ENCODE measurements at places on chromosomes 1 and 21.

DNA sequence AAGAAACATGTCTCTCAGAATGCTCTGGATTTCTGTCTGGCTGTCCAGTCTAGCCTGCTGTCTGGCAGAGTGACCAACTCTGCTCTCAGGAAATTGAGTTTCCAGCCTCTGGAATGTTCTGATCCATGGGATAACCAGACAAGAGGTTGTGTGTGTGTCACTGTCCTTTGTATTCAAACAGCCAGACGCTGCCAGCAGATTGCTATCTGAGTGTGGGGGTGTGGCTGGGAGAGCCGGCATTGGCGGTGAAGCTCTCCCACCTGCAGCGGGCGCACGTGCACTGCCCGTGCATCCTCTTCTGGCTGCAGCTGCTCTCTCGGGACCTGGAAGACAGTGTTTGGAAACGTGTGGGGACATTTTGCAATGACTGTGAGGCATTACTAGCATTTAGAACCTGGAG, 26.1 kb downstream of the PKP1 start:
- peak; percentile 39 for DNase-seq

DNA sequence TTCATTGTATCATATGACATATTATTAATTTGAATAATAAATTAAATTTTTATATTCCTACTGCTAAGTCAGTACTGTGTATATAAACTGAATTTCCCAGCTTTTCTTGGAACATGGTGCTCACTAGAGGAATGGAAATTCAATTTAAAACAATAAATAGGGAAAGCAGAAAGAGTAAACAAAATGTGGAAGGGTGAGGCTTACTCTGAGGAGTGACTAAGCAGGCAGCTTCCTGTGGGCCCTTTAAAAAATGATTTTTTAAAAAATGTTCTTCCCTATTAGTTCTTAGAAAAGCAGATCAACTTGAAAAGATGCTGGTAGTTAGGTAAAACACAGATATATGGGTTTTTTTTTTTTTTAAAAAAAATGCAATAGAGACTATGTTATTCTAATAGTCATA, 49.5 kb upstream of the S1PR1 start:
- DNase-seq, result no peak

- no peak for DNase-seq
These were observed 6.3 kb downstream of the MX2 start for GRCh38 chr21:41367945-41368734.

- DNase-seq, result no peak
These were observed 11.9 kb upstream of the ACTA1 start for GRCh38 chr1:229445828-229446227.

GRCh38 chr1:237556911-237557310, 333.8 kb downstream of the ZP4 start:
- no peak for DNase-seq

- no peak for DNase-seq
These were observed 111.1 kb downstream of the NEK7 start for GRCh38 chr1:198267921-198268320.

DNA sequence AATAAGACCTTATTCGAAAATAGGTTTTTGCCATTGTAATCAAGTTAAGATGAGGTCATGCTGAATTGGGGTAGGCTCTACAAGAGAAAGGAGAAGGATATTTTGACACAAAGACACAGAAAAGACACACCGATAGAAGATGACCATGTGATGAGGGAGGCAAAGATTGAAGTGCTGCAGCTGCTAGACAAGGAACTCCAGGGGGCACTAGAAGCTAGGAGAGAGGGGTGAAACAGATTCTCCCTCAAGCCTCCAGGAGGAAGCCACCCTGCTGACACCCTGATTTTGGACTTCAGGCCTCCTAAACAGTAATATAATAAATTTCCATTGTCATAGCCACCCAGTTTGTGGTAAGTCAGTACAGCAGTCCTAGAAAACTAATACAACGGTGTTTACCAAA, 506.8 kb upstream of the CAMK1G start:
- peak; percentile 4 for DNase-seq

- no peak for DNase-seq
These were observed 33.5 kb upstream of the ITPKB start for GRCh38 chr1:226772446-226773139.

DNA sequence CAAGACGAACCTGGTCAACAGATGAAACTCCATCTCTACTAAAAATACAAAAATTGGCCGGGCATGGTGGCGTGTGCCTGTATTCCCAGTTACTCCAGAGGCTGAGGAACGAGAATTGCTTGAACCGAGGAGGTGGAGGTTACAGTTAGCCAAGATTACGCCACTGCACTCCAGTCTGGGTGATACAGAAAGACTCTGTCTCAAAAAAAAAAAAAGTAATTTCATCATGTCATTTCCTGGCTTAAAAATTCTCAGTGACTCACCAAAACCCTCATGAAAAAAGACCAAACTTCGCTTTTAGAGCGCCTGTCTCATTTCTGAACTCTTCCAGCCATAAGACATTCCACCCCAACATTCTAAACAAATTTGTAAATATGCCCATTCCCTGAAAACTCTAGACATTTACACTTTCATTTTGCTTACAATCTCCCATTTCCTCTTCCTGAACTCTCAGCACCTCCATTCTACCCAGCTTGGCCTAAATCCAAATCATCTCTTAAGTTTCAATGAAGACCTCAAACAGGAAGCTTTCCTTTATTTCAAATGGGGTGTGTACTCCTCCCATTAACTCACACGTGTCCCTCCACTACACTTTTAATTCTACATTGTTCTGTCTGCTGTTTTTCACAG, 50.5 kb upstream of the PRRC2C start:
- DNase-seq, result no peak

- no peak for DNase-seq
These were observed 447 bp upstream of the PAQR6 start for GRCh38 chr1:156248323-156248683.

All from HCT116 (cell line).